Naive B cell (primary cell): ENCODE measurements at places on chromosomes 2 and 18. TPM values are rescaled to one million over a fixed set of nuclear protein-coding genes. Genes with fewer than 3 reads are reported as not detected.

TMEM198 gene
- polyA plus RNA-seq: 1.2 TPM

ADNP2 gene
- polyA plus RNA-seq: 7.1 TPM

HS1BP3 gene
- polyA plus RNA-seq: 15.9 TPM

CYTIP gene
- 172 TPM for polyA plus RNA-seq

SEMA4C gene
- polyA plus RNA-seq: not detected

LIPG gene
- polyA plus RNA-seq: not detected

CENPO gene
- 0.75 TPM for polyA plus RNA-seq

LIMS3 gene
- 0.27 TPM for polyA plus RNA-seq

INPP4A gene
- 1.8 TPM for polyA plus RNA-seq

TMEM169 gene
- polyA plus RNA-seq: 2.5 TPM

DSEL gene
- polyA plus RNA-seq: 0.11 TPM

ZNF142 gene
- polyA plus RNA-seq: 4.8 TPM

RPL31 gene
- polyA plus RNA-seq: 5,212 TPM

COLEC11 gene
- polyA plus RNA-seq: not detected
